Stomach (tissue), 19 donors: ENCODE measurements at places on chromosomes 3 and 15. TPM values are rescaled to one million over a fixed set of nuclear protein-coding genes. Genes with fewer than 3 reads are reported as not detected.

PGBD4 gene
- 0.58 TPM for total RNA-seq

ANKUB1 gene
- total RNA-seq = not detected

- DNase-seq = no peak
- H3K4me1 ChIP-seq = no peaks in the 10 kb centered on the region
- no peaks in the 10 kb centered on the region for H3K27me3 ChIP-seq
- H3K4me3 ChIP-seq = no peak overlapping the region
- H3K27ac ChIP-seq = no peak overlapping the region
These were observed 139.3 kb downstream of the NFKBIZ start for GRCh38 chr3:101988596-101988995.

GRCh38 chr15:41207687-41208448, 22.7 kb downstream of the EXD1 start:
- H3K4me1 ChIP-seq = no peaks in the 10 kb centered on the region
- no peak overlapping the region for H3K27ac ChIP-seq
- no peaks in the 10 kb centered on the region for H3K27me3 ChIP-seq

- H3K4me3 ChIP-seq = no peak overlapping the region
- H3K27me3 ChIP-seq = no peaks in the 10 kb centered on the region
- peaks cover 27% of the 10 kb centered on the region for H3K4me1 ChIP-seq
- no peaks in the 10 kb centered on the region for H3K36me3 ChIP-seq
- peak; percentile 37 for DNase-seq
These were observed 48.2 kb upstream of the TEX264 start for GRCh38 chr3:51622868-51623267.

DNA sequence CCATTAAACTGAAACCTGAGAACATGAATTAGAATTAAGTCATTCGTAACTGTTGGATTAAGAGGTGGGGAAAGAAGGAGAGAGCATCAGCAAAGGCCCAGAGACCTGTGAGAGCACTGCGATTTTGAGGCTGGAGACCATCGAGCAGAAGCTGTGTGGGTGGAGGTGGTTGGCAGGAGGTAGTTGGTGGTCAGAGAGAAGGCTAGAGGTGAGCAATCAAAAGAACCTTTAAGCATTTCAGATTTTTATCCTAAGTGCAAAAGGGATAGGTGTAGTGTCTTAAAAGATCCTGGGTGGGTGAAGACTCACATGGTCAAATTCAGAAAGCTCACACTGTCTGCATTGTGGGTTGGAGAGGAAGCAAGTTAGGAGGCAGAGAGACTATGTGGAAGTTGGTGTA, 65.1 kb upstream of the TEX264 start:
- no peak for DNase-seq
- H3K36me3 ChIP-seq = peaks cover 10% of the 10 kb centered on the region
- H3K27ac ChIP-seq = no peak overlapping the region
- no peak overlapping the region for H3K4me3 ChIP-seq
